AG04449 (cell line): ENCODE measurements at places on chromosomes 16 and 17.

DNA sequence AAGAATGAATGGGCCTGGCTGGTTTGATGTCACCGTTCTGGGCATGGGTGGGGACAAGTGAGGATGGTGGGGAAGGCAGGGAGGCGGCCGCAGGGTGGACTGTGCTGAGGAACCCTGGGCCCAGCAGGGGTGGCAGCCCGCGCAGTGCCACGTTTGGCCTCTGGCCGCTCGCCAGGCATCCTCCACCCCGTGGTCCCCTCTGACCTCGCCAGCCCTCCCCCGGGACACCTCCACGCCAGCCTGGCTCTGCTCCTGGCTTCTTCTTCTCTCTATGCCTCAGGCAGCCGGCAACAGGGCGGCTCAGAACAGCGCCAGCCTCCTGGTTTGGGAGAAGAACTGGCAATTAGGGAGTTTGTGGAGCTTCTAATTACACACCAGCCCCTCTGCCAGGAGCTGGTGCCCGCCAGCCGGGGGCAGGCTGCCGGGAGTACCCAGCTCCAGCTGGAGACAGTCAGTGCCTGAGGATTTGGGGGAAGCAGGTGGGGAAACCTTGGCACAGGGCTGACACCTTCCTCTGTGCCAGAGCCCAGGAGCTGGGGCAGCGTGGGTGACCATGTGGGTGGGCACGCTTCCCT is 6.5 kb upstream of the SERPINF1 start:
- no peak for DNase-seq

DNA sequence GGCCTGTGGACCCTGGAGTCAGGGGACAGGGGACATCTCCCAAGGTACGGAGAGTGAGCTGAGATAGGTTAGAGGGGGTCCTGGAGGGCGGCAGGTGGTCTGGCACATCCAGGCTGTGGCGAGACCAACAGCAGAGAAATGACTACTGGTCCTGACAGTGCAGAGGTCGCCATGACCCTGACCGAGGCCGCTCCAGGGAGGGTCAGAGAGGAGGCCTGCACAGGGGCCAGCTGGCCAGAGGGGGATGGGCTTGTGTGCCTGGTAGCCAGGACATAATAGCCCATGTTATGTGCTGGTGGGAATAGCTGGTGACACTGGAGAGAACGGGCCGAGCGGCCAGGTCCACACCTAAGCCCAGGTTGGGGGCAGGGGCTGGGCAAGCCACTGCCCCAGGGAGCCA is 40.6 kb upstream of the ZC3H18 start:
- DNase-seq, result no peak

DNA sequence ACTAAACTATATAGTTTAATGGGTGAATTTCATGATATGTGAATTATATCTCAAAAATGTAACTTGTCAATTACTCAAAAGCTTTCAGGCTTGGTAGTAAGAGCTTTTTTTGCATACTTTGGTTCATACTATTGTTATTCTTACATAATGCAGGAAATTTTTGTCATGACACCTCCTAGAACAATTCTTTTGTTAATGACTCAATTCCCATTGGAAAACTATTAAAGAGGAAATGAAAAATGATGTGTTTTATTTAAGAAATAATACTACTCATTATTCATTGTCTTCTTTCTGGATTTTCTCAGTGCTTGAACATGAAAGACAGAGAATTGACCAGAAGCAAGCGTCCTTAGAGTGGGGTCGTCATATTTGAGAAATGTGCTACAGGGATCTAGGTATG is 196.4 kb upstream of the KCNJ16 start:
- DNase-seq, result no peak

- DNase-seq, result no peak
Observed at GRCh38 chr17:40331743-40332641, 23.0 kb downstream of the RARA start.

DNA sequence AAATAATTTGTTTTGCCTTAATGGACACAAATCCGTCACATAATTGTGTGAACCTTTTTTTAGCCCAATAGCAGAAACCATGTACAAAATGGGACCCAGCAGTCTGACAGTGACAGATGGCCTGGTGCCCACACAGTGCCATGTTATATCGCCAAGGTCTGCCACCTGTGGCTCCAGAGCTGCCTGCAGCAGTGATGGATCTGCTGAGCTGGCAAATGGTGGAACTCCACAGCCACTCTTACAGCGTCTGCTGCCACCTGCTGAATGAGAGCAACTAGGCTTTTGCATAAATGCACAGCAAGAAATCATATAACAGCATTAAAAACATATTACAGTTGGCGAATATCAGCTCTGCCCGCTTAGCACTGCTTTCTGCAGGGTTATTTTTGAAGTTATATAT is 59.4 kb downstream of the NUP93 start:
- no peak for DNase-seq

GRCh38 chr16:72942021-72942420 is 105.9 kb downstream of the ZFHX3 start:
- no peak for DNase-seq

GRCh38 chr17:79008666-79009387 is 737 bp downstream of the CANT1 start:
- no peak for DNase-seq

DNA sequence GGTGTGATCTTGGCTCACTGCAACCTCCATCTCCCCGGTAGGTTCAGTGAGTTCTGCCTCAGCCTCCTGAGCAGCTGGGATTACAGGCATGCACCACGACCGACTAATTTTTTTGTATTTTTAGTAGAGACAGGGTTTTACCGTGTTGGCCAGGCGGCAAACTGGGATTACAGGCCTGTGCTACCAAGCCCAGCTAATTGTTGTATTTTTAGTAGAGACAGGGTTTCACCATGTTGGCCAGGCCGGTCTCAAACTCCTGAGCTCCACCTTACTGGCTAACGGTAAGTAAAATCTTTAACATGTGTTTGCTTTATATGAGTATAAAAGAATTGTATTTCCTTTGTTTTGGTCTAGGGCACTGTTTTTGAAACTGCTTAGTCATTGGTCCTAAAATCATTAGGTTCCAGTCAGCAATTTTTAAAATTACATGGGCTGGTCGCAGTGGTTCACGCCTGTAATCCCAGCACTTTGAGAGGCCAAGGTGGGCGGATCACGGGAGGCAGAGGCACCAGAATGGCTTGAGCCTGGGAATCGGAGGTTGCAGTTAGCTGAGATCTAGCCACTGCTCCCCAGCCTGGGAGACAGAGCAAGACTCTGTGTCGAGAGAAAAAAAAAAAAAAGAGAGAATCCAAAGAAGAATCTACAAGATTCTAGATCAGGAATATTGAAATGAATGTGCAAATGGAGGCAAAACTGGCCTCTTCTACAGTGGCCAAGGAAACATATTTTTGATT is 3.6 kb downstream of the FLYWCH1 start:
- no peak for DNase-seq

DNA sequence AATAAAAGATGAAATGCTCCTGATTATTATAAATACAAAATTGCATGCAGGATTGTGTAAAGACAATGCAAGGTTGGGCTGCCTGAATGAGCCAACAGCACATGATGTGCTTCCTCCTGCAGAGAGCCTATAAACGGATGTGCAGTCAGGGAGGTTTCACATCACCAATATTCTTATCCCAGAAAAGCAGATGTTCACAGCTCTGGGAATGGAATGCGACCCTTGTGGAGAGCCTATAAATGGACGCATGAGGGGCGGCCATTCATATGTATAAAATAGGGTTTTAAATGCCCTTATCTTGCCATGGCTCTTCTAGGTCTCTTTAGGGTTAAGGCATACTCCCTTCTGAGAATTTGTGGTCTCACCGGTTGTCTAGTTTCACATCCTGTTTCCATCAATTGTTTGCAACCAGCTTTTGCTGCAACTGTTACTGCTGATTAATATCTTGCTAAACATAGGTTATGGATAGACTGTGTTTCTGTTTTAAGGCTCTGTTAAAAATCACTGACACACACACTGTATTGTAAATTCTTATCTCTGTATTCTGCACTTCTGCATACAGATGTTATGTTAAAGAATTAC is 31.9 kb downstream of the SLFN11 start:
- no peak for DNase-seq

DNA sequence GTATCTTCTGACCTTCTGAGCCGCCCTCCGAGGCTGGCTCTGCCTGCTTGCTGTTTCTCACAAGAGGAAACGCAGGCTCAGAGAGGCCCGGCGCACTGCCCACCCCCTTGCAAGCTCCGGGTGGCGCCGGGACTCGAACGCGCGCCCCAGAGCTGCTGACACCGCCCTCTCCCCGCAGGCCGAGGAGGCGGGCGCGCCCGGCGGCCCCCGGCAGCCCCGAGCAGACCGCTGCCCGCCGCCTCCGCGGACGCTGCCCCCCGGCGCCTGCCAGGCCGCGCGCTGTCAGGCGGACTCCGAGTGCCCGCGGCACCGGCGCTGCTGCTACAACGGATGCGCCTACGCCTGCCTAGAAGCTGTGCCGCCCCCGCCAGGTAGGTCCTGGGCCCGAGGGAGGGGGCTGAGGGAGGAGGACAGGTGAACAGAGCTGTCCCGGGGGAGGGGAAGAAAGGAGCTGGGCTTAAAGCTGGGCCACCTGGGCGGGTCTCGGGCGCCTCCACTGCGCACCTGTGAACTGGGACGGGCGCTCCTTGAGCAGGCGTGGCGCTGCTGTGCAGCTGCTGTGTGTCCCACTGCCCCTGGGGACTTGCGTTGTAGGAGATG is 18.2 kb downstream of the WFDC1 start:
- no peak for DNase-seq

DNA sequence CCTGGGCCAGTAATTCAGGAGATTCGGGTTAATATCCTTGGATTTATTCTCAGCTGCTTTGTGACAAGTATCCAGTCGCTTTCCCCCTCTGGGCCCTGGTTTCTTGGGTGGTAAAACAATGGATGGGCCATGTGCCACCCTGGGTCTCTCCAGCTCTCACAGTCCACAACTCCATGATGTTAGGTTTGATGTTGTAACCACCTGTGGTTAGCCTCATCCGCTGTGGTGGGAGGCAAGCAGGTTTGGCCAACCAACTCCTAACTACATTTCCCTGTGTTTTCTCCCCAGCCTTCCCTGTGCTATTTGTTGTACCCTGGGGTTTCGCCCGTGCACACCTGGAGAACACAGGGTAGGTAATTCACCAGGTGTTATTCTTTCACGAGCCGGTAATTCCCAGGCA is 35.1 kb downstream of the GLP2R start:
- no peak for DNase-seq

GRCh38 chr17:59853168-59853918 is 39.4 kb downstream of the TUBD1 start:
- DNase-seq, result peak; percentile 87

GRCh38 chr17:17347234-17347955 is 44.2 kb downstream of the NT5M start:
- no peak for DNase-seq

DNA sequence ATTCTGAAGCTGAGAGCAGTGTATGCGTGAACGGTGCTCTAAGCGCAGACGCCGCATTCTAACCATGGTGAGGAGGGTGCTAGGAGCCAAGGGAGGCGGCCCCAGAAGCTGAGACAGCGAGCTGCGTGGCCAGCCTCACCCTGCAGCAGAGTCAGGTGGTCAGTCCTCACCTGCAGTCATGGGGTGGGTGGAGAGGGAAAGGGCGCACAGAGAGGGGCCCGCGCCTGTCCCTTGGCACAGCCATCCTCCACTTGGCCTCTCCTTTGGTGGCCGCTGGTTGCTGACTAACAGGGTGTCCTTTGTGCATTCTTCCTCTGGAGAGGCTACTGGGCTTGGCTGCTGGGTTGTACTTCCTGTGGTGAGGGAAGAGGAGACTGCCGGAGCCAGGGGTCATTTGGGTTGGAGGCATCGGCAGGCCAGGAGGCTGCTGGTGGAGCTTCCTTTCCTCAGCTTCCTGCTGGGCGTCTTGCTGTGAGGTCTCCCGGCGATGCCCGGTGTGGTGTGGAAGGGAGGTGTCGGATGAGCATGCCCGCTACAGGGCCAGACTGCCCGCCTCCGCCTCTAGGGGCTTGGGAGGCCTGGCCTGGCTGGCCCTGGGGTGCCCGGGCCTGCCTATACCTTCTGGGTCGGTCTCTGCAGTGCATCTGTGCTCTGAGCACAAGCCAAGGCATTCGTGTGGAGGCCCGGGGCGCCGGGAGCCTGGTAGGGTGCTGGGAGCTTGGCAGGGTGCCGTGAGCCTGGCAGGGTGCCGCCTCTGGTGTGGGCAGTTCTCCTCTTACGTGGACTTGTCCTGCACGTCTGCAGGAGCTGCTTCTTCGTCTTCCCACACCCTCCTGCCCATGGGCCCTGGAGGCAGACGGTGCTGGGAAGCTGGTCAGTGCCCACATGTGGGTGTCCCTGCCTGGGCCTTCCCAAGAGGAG is 17.4 kb downstream of the RNF213 start:
- no peak for DNase-seq

DNA sequence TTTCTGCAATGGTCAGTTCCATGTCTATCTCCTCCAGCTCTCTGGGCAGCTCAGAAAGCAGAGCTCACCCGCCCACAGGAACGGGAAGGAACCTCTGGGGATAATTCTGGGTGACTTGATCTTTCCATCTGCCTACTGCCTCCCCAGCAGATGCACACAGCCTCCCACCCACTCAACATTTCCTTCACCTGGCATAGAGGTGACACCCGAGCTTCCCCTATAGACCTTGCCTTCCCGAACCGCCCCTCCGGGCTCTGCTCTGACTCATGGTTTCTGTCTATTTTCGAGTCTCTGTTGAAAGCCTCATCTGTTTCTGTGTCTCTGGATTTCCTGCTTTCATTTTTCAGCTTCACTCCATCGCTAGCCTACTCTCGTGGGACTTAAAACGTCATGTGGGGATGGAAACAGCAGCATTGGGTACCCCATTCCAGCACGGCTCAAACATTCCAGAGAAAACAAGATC is 11.4 kb downstream of the GGA3 start:
- DNase-seq, result no peak

DNA sequence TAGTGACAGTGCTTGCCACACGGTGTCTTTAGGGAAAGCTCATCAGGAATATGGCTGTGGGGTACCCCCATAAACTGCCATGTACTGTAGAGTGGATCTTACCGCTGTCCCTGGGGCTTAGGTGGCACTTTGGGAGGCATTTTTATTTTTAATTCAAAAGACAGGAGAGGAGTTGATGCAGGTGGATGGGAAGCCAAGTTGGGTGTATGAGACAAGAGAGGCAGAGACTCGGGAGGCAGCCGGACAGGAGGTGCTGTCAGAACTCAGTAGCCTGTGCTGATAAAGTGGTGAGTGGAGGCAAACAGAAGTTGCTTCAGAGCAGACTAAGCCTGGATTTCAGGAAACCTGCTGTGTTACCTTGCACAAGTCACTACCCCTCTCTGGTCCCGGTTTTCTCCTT is 185.9 kb downstream of the TMEM132E start:
- DNase-seq, result no peak
